ENCODE measurements at places on chromosomes 3 and 15. TPM values are rescaled to one million over a fixed set of nuclear protein-coding genes. Genes with fewer than 3 reads are reported as not detected.

The CD200R1 gene
- not detected for total RNA-seq

The CCDC51 gene
- 14.2 TPM for total RNA-seq

The ZPLD1 gene
- total RNA-seq: not detected

The LRRN1 gene
- total RNA-seq: not detected

The PTH1R gene
- total RNA-seq: 1.6 TPM

The TRH gene
- 0.18 TPM for total RNA-seq

The CSTA gene
- total RNA-seq: 0.89 TPM

The DLL4 gene
- total RNA-seq: under 0.01 TPM

The KNG1 gene
- not detected for total RNA-seq

The PLA2G4E gene
- total RNA-seq: not detected

The FGF12 gene
- total RNA-seq: under 0.01 TPM

The SNRPN gene
- 66.3 TPM for total RNA-seq

The CNTN6 gene
- not detected for total RNA-seq

The AMT gene
- total RNA-seq: 0.58 TPM

The CD86 gene
- not detected for total RNA-seq

The SPG21 gene
- 89.9 TPM for total RNA-seq

The PDZRN3 gene
- 3.5 TPM for total RNA-seq

The TMCO5A gene
- total RNA-seq: not detected

The RTP3 gene
- total RNA-seq: not detected

The ETV5 gene
- total RNA-seq: 43.5 TPM

The MRPL3 gene
- 119 TPM for total RNA-seq

The COL8A1 gene
- total RNA-seq: 114 TPM

The HYKK gene
- 1.2 TPM for total RNA-seq

The CPN2 gene
- total RNA-seq: not detected

The DLEC1 gene
- total RNA-seq: 0.18 TPM

The WNT5A gene
- total RNA-seq: 46.1 TPM

The PRKCD gene
- 4.9 TPM for total RNA-seq

The OR5K2 gene
- total RNA-seq: not detected

Measured in myometrial cell (primary cell).